ENCODE measurements at places on chromosomes 12 and 14.

DNA sequence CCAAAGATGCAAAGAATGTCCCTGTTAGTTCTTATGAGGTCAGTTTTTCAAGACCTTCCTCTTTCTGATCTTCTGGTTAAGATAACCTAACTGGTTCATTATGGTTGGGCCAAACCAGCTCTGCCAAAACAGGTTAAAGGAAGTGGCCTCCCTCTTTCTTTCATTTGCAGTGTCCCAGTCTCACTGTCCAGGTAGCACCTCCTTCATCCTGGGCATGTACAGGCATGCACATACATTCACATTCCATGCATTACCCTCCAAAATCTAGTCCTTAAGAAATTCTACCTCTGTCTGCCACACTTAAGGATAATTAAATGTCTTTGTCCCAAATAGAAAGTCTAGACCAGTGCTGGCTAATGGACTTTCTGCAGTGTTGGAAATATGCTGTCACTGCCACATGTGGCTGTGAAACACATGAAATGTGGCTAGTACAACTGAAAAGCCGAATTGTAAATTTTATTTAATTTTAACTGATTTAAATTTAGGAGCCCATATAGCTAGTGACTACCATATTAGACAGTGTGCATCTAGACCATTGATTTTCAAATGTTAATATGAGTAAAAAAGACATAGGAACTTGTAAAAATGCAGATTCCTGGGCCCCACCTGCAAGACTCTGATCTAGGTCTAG is 169.3 kb downstream of the PCNX1 start:
- DNase-seq, result no peak

DNA sequence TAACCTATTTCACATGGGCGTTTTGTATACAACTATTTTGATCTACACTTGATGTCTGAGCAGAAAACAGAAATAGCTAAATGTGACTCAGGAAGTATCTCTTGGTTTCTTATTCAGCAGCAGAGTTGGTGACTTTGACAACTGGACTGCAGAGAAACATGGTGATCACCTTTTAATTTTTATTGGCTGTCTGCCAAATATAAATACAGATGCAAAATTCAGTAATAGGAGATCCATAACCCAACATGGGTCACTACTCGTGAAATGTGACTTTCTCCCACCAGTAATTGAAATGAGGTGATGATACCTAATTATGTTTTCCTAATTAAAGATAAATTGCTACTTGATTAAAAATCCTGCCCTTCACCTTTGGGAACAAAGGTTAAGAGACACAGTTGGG is 487.1 kb downstream of the NELL2 start:
- DNase-seq, result no peak

DNA sequence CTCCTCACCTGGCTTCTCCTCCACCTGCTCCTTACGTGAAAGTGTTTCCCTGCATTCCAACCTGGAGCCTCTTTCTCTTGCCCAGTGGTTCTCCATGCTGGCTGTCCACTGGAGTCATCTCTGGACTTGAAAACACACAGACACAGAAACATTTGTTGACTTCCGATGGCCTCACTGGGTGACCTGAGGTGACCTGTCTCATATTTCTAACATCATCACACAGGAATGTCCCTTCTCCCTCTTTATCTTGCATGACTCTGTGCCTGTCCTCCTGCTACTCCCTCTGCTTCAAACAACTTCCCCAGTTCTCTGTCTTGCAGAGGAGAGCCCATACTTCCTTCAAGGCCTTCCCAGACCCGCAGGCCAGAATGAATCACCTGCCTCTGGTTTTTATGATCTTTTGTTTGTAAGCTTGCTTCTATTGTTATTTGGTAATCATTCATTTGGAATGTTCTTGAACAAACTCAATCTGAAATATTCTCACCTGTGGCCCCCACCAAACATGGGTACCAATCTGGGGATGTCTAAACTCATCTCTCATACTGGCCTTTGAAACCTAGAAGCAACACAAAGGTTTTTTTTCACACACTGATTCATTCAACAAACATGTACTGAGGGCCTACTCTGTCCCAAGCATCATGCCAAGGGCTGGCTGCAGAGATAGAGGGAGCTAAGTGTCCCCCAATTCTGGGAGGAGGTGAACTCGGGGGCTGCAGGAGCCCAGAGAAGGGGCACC is 9.7 kb upstream of the RIN3 start:
- no peak for DNase-seq

DNA sequence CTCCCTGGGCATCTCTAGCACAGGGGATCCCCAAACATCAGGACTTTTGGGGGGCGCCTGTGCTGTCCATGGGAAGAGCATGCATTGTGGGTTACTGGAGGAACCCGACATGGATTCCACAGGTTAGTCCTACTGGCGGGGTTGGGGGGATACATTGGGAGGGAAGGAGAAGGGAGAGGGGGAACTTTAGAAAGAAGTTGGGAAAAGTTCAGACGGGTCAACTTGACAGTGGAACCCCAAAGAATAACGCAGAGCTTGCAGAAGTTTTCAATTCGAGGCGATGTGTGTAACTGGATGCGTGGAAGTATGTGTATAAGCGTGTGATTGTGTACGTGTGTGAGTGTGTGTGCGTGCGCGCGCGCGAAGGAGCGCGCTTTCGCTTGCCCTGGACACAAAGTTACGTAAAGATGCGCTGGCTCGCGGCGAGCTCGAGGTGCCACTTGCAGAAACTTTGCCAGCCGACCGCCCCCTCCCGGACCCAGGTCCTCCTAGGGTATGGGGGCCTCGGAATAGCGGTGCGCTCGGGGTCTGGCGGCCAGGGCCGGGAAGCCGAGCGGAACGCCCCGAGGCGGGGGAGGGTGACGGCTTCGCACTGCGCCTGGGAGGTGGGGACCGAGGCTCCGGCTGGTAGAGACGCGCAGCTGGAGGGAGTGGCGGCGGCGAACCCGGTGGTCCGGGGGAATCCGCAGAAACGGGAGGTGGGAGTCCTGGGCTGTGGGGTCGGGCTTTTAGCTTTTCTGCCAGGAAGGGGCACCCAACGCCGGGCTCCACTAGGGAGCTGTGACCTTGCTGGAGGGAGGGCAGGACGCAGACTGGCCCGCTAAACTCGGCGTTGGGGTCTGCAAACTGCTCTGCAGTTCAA is 669 bp downstream of the RFX4 start:
- no peak for DNase-seq

DNA sequence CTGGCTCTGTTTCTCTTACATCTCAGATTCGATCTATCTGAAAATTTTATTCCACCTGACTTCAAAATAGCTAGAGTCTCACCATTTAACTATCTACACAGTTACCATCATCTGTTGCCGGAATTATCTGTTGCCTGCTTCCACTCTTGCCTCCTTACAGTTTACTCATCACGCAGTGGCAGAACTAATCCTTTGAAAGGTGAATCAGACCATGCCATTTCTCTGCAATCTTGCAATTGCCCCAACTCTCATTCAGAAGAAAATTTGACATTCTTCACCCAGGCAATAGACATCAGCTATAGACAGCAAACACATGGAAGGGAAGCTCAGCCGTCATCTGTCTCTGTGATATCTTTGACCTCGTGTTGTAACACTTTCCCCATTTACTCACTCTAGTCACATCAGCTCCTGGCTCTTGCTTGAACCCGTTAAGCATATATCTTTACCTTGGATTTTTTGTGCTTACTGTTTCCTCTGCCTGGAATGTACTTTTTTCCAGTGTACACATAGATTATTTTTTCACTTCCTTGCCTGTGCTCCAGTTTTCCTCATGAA is 85.5 kb downstream of the PDE3A start:
- no peak for DNase-seq

GRCh38 chr14:77014004-77014604 is 14.4 kb downstream of the IRF2BPL start:
- no peak for DNase-seq

- DNase-seq, result no peak
These were observed 116.3 kb upstream of the VASH1 start for GRCh38 chr14:76644855-76645518.

DNA sequence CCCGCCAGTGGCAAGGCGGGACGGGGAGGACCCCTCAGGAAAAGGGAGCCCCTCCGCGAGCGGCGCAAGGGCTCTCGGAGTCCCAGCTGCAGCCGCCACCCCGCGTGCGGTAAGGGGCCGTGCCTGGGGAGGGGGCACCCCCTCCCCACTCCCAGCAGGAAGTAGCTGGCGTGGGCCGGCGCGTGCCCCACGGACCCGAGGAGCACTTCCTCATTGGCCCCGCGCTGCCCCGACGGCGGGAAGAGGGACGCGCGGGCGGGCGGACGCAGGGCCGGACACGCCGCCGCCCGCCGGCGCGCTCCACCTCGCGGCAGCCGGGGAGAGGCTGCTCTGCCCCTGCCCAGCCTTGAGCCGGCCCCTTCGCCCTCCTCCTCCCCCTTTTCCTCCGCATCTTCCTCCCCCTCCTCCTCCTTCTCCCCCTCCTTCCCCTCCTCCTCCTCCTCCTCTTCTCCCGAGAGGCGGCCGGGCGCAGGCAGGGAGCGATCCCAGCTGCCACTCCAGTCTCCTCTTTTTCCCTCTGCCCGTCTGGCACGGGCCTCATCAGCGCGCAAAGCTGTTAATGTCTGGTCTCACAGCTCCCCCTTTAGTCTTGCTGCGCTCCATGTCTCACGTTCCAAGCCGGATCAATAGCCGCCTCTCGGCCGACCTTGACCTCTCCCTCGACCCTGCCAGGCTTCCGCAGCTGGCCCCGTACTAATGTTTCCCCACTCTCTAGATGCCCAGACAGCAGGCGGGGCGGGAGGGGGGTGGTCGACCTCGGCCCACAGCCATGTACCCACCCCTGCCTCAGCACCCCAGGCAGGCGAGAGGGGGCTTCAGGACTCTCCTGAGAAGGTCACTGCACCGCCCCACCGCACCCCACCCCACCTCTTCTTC is 2.6 kb upstream of the BCL11B start:
- DNase-seq, result peak; percentile 60

- no peak for DNase-seq
These were observed 14.8 kb downstream of the EMP1 start for GRCh38 chr12:13211191-13211858.

- no peak for DNase-seq
These were observed 2.1 kb upstream of the IL23A start for GRCh38 chr12:56336361-56337167.
